ENCODE measurements at places on chromosomes 1 and 21.

DNA sequence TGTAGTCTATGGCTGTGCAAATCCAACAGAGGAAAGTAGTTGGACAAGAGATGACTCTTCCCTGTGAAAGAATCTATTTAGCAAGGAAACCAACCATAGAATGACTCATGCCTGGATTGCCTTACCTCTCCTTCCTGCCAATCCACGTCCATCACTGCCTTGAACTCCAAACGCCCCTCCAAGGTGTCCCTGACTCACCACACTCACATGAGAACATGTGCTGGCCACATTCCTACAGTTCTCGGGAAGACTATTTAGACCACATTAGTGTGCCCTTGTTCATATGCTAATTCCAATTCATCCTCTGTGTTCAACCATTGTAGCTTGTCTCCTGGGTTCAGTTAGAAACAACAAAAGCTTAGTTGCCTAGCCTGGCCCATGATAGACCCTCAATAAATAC, 157.3 kb downstream of the SLC30A10 start:
- no peak for DNase-seq

DNA sequence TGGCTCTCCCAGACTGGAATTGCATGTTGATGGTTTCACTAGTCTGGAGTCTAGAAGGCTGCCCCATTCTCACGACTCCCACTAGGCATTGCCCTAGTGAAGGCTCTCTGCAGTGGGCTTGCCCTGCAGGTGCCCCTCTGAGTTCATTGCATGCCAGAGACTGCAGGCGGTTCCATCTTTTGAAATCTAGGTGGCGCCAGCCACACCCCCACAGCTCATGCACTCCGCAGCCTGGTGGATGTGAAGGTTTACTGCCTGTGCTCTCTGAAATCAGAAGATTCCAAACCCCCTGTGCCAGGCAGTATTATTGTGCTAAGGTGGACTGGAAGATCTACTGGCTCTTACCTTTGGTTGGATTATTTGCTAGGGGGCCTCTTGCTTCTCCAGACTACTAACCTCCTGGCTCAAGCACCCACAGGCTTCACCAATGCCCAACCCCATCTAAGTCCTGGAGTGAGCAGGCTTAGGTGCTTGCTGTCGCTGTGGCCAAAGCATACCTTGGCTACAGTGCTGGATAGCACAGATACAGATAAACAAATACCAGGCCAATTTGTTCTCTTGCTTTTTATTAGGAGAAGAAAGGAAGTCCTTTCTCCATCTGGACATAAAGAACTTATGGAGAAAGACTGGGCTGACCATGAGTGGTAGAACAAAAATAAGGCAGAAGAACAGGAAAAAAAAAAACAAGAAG, 83.5 kb upstream of the SIM2 start:
- DNase-seq: no peak

GRCh38 chr1:200217703-200218102, 190.2 kb downstream of the NR5A2 start:
- no peak for DNase-seq

DNA sequence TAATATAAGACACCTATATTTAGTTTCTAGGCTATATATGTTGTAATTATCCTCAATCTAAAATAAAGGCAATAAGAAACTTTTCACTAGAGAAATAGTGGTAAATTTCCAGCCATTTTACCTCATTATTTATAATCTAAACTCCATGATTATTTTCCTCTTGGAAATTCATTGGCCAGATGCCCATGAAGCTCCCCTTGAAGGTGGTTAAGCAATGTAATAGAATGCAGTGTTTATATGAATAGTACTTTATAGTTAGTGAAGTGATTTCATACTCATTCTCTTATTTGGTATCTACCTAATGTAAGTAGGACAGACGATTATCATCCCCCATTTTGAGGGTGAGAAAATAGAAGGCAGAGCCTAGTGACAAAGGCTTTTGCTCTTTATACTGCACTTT, 26.5 kb downstream of the NFYC start:
- DNase-seq: no peak

DNA sequence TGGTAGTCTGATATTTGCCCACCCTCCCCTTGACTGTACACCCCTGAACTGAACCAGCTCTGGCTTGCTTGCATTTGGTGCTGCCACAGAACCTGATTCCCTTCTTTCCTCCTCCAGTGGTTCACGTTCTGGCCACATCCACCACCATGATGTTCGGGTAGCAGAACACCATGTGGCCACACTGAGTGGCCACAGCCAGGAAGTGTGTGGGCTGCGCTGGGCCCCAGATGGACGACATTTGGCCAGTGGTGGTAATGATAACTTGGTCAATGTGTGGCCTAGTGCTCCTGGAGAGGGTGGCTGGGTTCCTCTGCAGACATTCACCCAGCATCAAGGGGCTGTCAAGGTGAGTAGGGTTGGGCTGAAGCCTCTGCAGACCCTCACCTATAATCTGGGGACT, 1.8 kb downstream of the CDC20 start:
- no peak for DNase-seq

DNA sequence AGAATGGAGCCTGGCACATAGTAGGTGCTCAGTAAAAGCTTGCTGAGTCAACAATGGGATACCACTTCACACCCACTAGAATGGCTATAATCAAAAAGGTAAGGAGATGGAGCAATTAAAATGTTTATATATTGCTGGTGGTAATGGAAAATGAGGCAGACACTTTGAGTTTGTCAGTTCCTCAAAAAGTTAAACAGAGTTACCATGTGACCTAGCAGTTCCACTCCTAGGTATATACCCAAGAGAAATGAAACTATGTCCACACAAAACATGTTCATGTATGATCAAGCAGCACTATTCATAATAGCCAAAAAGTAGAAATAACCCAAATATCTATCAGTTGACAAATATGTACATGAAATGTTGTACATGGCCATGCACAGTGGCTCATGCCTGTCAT, 74.8 kb upstream of the ECE1 start:
- DNase-seq: no peak

GRCh38 chr1:26043765-26044164, 2.2 kb downstream of the SLC30A2 start:
- DNase-seq: no peak

- DNase-seq: no peak
These were observed 93.2 kb upstream of the HNRNPU start for GRCh38 chr1:244957525-244957924.

GRCh38 chr1:39346872-39347271, 142.4 kb downstream of the MACF1 start:
- DNase-seq: no peak

GRCh38 chr1:46102769-46103476, 29.5 kb downstream of the PIK3R3 start:
- no peak for DNase-seq

DNA sequence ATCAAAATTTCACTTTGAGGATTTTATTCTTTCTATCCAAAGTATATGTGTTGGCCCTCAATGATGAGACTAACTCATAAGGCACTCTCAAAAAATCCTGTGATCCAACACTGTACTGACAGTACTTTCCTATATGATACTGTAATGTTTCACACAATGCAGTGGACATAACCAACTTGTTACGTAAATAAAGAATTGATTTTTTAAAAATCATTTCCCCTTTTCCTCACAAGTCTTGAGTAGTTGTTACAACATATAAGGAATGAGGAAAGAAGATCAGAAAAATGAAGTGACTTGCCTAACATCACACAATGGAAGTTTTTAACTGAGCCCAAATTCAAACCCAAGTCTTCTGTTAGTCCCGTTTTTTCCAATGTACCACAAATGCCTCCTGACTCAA, 17.2 kb downstream of the PTP4A2 start:
- no peak for DNase-seq
